ENCODE measurements at places on chromosomes 3 and 15. TPM values are rescaled to one million over a fixed set of nuclear protein-coding genes. Genes with fewer than 3 reads are reported as not detected.

Gene IQCF5
- total RNA-seq = not detected

Gene C2CD4A
- total RNA-seq = 0.12 TPM

Gene SUSD5
- total RNA-seq = 4.8 TPM

Gene SLC25A20
- total RNA-seq = 16.6 TPM
